ENCODE measurements at places on chromosomes 11 and 22.

DNA sequence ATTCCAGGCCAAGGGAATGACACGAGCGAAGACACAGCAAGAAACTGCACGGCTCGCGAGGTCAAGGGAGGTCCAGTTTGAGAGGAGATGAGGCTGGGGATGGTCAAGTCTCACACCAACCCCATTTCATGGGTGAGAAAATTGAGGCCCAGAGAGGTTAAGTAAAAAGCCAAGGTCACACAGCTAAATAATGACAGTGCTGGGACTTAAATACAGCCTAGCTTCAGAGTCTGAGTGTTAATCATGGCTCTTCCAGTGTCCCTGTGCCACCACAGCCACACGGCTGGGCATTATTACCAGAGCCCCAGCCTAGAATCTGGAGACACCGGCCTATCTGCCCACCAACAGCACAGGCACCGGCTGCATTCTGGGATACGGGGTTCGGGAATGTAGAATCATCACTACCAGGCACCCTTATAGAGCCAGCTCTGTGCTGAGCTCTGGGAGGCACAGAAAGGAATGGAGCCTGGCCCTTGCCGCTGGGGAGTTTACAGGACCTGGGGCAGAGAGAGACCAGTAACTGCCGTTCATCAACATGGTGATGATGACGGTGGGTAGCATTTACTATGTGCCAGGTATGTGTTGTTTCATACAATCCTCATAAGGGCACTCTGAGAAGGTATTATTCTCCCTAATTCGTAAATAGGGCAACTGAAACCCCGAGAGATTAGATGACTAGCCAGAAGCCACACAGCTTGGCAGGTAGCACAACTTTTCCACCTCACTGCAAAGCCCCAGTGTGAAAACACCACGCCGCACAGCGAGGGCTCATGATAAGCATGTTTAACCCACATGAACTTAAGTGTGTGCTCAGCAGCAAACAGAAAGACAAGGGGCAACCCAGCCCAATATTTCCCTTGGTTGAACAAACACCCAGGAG, 51.8 kb downstream of the CD6 start:
- no peak for DNase-seq

- no peak for DNase-seq
Observed at GRCh38 chr11:77505956-77506355, 32.1 kb upstream of the PAK1 start.

GRCh38 chr11:8252388-8252787, 11.3 kb downstream of the LMO1 start:
- DNase-seq: no peak

DNA sequence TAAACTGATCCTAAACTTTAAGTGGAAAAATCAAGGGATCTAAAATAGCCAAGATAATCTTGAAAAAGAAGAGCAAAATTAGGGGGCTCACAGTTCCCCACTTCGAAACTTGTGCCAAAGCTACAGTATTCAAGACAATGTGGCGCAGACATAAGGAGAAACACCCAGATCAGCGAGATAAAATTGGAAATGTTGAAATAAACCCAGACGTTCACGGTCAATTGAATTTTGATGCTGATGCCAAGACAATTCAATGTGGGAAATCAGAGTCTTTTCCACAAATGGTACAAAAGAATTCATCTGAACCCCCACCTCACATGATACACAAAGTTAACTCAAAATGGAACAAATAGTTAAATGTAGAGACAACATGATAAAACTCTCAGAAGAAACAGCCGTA, 601.6 kb downstream of the BRD1 start:
- no peak for DNase-seq

GRCh38 chr11:81970886-81971285, 762.8 kb downstream of the FAM181B start:
- no peak for DNase-seq

DNA sequence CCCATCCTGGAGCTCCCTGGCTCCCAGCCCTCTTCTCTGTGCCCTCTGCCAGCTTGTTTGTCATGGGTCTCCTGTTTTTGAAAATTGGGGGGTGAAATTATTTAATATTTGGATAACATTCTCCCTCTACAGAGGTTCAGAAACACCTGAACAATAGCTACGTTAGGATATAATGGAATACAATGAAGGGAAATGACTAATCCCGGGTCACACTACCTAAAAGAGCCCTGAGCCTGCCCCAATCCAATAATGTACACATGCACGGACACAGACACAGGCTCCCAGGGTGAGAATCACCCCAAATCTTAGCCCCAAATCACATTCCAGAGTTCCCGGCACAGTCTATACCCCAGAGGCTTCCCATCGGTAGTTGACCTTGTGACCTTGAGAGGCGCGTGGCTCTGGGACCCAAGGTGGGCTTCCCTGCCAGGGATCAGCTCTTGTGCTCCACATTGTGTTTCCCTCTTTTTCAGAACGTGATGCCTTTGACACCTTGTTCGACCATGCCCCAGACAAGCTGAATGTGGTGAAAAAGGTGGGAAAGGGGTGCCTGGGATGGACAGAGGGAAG, 135.5 kb downstream of the PARVA start:
- DNase-seq: no peak

DNA sequence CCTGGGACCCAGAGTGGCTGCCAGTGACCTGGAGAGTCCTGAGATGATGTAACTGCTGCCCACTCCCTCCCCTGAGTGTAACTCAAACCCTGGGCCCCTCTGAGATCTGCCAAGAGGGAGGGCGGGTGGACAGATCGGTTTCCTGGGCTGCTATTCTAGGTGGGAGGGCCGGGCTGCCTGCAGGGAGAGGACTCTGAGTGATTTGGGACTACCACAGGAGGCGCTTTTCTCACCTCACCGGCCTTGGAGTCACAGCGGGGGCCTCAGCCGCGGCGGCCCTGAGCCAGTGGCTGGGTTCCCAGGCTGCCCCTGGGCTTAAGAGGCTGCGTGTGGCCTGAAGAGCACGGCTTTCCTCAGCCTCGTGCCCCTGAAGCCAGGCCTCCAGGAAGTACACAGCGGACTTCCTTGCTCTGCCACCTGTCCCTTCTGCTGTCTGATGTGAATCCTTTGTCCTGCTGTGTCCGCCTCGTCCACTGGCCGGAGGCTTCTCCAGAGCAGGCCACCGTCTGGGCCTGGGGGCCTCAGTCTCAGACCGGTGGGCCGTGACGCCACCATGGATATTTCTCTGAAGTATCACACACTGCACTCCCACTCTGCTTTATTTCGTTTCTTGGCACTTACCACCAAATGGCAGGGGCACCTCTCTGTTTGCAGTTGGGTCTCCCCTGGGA, 11.5 kb downstream of the RELT start:
- no peak for DNase-seq

- no peak for DNase-seq
Observed at GRCh38 chr11:91264481-91264880, 960.1 kb upstream of the FAT3 start.

Measured in Ammon's horn (tissue), 1 donor.